ENCODE measurements at places on chromosomes 13 and 19.

- DNase-seq, result no peak
These were observed 57.5 kb upstream of the HMGB1 start for GRCh38 chr13:30523211-30523610.

DNA sequence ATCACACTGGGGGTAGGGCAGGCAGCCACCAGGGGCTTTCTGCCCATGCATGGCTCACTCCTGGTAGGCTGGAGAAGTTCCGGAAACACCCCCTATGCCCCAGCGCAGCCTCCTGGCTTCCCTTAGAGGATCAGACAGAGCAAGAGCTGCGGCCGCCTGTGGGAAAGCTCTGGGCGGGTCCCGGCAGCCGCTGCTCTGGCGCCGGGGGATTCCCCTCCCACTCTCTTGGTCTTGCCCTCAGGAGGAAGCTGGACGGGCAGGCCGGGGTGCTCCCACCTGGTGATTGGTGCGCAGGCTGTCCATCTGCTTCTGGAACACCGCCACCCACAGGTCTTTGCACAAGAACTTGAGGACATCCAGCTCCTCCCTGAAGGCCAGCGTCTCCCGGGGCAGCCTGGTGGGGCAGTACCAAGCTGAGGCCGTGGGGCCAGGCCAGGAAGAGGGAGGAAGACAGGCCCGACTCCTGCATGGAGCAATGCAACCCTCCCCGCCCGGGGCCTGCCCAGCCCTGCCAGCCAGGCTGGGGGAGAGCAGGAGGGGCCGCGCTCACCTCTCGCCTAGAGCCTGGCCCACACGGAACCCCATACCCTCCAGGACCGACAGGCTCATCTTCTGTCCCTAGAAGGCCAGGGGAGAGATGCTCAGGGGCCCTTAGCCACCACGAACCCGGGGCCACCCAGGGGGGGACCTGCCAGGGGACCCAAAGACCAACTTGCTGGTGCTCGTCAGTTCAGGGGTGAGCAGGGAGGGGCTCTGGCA lies 4.0 kb upstream of the NKPD1 start:
- DNase-seq, result peak; percentile 90

DNA sequence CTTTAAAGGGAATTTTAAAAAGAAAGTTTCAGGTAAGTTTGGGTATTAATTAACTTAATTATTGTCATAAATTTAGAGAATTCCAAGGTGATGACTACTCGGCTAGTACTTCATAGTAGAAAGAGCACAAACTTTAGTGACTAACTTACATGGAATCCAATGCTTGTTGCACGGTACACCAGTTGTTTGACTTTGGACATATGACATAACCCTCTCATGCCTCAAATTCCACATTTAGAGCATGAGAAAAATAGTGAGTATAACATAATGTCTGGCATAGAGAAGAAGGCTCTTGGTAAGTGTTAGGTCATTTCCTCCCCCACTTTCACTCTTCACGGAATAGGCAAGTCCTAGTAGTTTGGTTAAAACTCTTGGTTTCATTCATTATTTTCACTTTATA lies 1249.4 kb upstream of the SLC10A2 start:
- DNase-seq, result no peak

GRCh38 chr19:40600570-40601133 lies 517 bp upstream of the LTBP4 start:
- peak; percentile 37 for DNase-seq

- peak; percentile 81 for DNase-seq
These were observed 35.6 kb downstream of the EFNB2 start for GRCh38 chr13:106499896-106500295.

GRCh38 chr13:89363144-89363543 lies 1692.0 kb downstream of the SLITRK5 start:
- DNase-seq, result no peak

DNA sequence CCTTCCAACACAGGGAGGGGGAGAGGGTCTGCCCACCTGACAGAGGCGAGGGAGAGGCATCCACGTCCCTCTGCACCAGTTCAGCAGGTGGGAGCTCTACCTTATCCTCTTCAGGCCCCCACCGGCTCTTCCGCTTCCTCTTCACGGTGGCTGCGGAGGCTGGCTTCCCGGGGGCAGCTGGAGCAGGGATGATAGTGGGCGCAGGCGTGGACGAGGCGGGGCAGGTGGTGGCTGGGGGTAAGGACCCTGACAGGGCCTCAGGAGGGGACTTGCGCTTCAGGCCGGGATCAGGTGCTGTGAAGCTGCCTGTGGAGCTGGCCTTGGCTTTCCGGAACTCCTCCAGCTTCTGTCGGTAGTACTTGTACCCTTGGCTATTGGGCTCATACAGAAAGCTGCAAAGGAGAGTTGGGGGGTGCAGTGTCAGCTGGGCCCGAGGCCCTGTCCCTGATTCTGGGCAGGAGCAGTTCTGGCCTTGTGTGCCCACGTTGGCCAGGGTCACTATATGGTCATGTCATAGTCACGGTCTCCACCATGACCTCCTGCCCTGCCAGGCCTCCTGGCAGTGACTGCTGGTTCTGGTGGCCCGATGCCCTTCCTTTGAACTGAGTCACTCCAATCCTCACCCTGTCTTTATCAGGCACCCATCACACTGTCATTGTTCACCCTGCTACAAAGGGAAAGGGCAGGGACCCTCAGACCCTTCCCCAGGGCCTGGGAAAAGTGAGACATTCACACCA lies 23.2 kb downstream of the SUGP1 start:
- no peak for DNase-seq

DNA sequence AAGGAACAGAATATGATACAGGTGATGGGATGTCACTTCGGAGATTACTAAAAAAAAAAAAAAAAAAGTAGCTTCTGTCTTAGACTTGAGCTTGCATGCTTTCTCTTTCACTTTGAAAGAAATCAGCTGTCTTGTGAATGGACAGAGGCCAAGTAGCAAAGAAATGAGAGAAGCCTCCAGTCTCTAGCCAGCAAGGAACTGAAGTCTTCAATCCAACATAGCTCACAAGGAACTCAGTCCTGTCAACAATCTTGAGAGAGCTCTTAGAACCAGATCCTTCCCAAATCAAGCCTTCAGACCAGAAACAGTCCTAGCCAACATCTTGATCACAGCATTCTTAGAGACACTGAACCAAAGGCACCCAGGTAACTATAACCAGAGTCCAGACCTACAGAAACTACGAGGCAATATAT lies 7.7 kb downstream of the N4BP2L2 start:
- DNase-seq, result peak; percentile 35

GRCh38 chr13:98664047-98664446 lies 87.1 kb upstream of the STK24 start:
- no peak for DNase-seq

DNA sequence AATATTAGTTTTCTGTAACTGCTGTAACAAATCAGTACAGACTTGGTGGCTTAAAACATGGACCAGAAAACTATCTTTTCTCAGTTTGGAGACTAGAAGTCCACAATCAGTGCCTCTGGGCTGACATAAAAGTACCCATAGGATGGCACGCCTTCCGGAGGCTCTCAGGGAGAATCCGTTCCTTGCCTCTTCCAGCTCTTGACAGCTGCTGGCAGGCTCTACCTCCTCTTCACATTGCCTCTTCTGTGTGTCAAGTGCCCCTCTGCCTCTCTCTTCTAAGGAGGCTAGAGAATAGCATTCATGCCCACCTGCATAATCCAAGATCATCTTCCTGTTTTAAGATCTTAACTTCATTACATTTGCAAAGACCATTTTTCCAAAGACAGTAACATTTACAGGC lies 1194.2 kb downstream of the EFNB2 start:
- DNase-seq, result no peak

GRCh38 chr19:7852851-7853769 lies 21.1 kb downstream of the PRR36 start:
- DNase-seq, result peak; percentile 76

GRCh38 chr13:32940601-32941000 lies 75.6 kb upstream of the KL start:
- peak; percentile 53 for DNase-seq

- DNase-seq, result no peak
These were observed 198.0 kb downstream of the PCDH17 start for GRCh38 chr13:57829496-57829895.

- no peak for DNase-seq
These were observed 38.4 kb upstream of the CYP4F8 start for GRCh38 chr19:15576526-15577156.

GRCh38 chr13:112928972-112929782 lies 39.8 kb upstream of the MCF2L start:
- peak; percentile 38 for DNase-seq

DNA sequence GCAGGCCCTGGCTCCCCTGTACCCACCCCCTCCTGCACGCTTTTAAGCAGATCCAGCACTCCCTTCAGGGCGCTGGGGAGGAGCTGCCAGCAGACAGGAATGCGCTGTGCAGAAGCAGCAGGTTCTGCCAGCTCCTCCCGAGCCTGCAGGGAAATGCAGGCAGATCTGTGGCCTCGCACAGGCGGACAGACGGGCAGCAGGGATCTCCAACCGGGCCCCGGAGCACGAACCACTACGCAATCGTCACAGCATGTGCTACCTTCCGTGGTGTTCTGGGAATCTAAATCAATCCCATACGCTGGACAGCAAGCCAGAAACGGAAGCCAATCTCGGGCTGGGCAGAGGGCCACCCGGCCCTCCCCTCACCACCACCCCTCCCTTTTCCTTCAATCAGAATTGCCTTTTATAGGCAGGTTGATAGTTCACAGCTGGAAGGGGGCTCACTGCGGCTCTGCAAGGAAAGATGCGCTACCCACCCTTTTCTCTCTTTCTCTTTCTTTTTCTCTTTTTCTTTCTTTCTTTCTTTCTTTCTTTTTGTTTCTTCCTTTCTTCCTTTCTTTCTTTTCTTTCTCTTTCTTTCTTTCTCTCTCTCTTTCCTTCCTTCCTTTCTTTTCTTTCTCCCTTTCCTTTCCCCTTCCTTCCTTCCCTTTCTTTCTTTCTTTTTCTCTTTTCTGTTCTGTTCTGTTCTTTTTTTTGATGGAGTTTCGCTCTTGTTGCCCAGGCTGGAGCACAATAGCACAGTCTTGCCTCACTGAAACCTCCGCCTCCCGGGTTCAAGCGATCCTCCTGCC lies 99.9 kb downstream of the GNG7 start:
- no peak for DNase-seq

DNA sequence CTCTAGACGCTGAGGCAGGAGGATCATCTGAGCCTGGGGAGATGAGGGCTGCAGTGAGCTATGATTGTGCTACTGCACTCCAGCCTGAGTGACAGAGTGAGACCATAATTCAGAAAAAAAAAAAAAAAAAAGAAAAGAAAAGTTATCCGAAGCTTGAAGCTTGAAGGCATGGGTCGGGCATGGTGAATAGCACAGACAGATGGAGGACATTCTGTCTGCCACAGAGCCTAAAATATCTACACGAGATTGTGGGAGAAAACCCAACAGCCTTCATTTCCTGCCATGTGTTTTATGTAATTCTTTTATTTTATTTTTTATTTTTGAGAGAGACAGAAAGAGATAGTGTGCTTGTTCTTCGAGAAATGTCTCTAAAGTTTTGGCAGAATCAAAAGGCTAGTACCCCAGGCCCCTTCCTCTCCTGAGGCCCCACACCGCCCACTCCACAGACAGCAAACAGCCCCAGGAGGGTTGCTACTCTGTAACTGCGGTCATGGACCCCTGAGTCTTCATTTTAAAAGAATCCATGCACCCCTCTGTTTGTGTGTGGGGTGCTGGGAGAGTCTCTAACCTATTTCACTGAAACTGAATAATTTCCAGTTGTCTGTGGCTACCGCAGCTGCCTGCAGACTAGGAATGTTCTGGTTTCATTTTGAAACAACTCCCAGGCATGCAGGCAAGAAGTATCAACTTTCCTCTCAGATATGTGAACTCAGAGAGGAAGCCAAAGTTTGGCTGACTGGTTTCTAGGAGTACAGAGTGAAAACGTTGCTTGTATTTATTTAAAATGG lies 38.4 kb upstream of the RCBTB2 start:
- peak; percentile 45 for DNase-seq

DNA sequence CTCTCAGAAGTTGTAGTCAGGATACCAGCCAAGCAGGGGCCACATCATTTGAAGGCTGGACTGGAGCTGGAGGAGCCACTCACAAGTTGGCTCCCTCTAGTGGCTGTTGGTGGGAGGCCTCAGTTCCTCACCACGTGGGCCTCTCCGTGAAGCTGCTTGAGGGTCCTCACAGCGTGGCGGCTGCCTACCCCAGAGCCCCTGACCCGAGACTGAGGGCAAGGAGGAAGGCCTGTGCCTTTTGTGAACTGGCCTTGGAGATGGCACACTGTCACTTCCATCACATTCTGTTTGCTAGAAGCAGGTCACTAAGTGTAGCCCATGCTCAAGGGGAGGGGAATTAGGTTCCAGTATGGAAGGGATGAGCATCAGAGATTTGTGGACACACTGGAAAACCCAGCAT lies 14.6 kb downstream of the GNA11 start:
- peak; percentile 77 for DNase-seq

DNA sequence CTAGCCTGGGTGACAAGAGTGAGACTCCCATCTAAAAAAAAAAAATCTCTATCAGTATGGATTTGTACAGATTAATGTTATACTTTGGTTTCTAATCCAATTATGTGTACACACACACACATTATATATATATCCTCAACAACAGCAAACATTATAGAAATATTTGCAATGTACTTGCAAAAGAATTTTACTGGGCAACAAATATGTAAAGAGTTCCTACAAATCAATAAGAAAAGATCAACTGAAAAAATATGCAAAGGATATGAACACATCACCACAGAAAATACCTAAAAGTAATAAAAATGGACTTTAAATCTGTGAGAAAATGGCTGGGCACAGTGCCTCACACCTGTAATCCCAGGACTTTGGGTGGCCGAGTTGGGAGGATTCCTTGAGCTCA lies 40.9 kb upstream of the NFIC start:
- DNase-seq, result no peak

- DNase-seq, result no peak
These were observed 30.8 kb downstream of the PIN1 start for GRCh38 chr19:9865732-9866501.

DNA sequence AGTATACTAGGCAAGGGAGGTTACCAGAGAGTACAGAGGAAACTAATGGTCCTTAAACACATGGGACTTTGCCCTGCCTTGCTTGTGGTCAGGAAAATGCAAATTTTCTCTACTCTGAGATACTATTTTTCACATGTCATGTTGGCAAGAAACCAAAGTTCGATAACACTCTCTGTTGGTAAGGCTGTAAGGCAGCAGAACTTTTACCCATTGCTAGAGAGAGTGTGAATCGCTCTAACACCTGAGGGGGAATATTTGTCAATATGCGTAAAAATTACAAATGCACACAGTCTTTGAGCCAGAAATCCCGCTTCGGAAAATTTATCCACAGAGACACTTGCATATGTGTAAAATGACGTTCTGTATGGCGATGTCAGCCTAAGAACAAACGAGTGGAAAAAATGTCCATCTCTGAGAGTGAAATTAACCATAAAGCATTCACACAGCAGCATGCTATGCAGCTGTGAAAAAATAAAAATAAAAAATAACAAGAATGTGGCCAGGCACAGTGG lies 9.5 kb upstream of the RFX1 start:
- no peak for DNase-seq
